ENCODE measurements at places on chromosomes 12 and 14. TPM values are rescaled to one million over a fixed set of nuclear protein-coding genes. Genes with fewer than 3 reads are reported as not detected.

The MIP gene
- not detected for total RNA-seq

The AKAP5 gene
- total RNA-seq: 1.3 TPM

The TEX52 gene
- 0.41 TPM for total RNA-seq

DNA sequence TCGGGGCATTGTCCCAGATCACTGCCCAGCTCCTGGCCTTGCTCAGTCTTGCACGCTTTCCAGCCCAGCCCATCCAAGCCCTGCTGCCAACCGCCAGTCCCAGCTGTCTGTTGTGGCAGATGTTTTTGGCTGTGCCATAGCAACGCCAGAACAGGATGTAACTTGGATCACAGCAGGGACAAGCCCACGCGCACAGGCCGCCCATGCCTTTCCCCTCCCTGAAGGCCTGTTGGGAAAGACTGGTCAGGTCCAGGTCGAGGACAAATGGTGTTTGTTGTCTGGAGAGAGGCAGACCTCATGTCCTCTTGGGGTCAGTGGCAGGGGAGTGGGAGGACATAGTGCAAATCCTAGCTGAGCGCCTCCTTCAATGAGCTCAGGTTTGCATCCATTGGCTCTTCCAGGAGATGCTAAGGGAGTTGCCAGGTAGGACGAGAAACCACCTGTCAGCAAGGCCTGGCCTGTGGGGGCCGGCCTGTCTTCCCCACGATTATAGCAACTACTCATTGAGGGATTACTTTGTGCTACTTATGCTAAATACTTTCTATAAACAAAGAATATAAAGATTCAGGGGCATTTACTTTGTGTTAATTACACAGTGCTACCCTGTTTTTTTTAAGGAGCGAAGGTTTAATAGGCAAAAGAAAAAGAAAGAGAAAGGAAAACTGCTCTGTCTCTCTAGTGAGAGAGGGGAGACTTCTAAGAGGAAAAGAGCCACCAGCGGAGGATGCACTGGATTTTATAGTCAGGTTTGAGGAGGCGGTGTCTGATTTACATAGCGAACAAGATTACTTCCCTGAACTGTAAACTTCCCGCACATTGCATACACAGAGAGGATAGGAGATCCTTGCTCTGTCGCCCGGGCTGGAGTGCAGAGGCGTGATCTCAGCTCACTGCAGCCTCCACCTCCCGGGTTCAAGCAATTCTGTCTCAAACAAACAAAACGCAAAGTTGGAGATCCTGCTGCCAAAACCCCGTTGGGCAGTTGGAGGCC, 42.8 kb upstream of the CORO1C start:
- DNase-seq: peak; percentile 62

- DNase-seq: no peak
Measured at GRCh38 chr12:122523846-122524718, 2.7 kb downstream of the RSRC2 start.
